ENCODE measurements at places on chromosomes 3 and 15.
A peak's percentile ranks its signal among the peaks of the same experiment; 100 is the strongest.

DNA sequence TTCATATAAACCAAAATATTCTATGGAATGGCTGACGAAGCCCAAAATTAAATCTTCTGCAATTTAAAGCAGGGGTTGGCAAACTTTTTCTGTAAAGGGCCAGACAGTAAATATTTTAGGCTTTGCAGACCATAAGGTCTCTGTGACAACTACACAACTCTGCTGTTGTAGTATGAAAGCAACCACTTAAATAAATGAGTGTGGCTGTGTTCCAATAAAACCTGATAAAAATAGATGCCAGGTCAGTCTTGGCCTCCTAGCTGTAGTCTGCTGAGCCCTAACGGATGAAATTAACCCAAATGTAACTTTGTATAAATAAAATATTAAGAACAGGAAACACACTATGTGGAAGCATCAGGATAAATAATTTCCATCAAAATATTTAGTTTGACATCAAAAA, 104.2 kb downstream of the FBXL22 start:
- no peak for DNase-seq

DNA sequence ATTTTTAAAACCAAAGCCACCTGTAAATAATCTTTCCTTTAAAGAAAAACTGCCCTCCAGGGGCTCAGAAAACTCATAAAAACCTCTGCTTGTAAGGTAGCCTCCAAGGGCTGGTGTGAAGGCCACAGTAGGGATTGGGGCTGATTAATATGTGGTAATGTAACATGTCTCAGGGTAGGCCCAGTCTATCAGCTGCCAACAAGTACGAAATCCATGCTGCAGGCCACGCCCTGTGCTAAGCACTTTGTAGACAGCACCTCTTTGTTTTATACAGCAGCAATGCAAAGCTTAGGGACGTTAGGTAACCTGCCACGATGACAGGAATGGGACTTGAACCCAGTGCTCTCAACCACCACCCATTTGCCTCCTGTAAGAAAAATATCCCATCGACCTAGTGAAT, 65.6 kb upstream of the PRICKLE2 start:
- no peak for DNase-seq

GRCh38 chr3:69411346-69411745, 25.5 kb upstream of the FRMD4B start:
- DNase-seq, result peak; percentile 1

GRCh38 chr3:183698318-183698751, 738 bp downstream of the YEATS2 start:
- DNase-seq, result peak; percentile 40

All from NCI-H345 (cell line).